ENCODE measurements at places on chromosomes 1 and 21. TPM values are rescaled to one million over a fixed set of nuclear protein-coding genes. Genes with fewer than 3 reads are reported as not detected.

DNA sequence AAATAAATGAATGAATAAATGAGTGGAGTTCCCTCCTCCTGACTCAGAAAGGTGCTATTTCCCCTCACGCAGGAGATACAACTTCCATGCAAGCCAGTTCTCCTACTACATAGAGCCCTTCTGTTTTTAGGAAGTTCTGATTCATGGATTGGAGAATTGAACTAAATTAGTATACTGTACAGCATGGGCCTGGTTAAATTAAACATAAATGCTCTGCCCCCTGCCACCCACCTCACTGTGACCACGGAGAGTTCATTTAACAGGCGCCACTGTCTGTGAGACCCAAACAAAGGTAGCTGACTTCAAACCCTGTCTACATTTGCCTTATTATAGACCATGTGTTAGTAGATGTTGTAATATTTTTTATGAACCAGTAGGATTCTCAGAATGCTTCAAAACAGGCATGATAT lies 9.1 kb upstream of the IRF2BP2 start:
- peaks cover 15% of the 10 kb centered on the region for H3K4me1 ChIP-seq
- no peaks in the 10 kb centered on the region for H3K27me3 ChIP-seq
- H3K4me3 ChIP-seq: no peak overlapping the region
- H3K36me3 ChIP-seq: no peaks in the 10 kb centered on the region
- no peak overlapping the region for H3K27ac ChIP-seq

DNA sequence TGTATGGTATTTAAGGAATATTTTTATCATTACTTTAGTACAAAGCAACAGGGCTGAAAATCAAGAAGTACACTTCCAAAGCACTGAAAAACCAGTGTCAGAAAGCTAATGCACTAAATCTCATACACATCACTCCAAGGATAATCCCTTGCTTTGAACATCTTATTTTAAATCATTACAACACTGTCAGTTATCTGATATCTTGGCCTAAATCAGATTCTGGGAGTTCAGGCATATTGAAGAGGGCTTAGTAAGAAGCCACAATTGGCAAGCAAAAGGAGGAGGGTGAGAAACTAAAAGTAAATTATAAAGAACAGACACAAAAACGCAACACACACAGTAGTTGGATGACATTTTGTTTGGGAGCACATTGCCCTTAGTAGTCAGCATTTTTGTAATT lies 448.4 kb downstream of the PCP4 start:
- no peak overlapping the region for H3K4me3 ChIP-seq
- no peak for DNase-seq
- H3K4me1 ChIP-seq: no peaks in the 10 kb centered on the region
- no peak overlapping the region for H3K27ac ChIP-seq
- no peaks in the 10 kb centered on the region for H3K36me3 ChIP-seq
- H3K27me3 ChIP-seq: no peaks in the 10 kb centered on the region

The CYB5RL gene
- total RNA-seq: 10.8 TPM

DNA sequence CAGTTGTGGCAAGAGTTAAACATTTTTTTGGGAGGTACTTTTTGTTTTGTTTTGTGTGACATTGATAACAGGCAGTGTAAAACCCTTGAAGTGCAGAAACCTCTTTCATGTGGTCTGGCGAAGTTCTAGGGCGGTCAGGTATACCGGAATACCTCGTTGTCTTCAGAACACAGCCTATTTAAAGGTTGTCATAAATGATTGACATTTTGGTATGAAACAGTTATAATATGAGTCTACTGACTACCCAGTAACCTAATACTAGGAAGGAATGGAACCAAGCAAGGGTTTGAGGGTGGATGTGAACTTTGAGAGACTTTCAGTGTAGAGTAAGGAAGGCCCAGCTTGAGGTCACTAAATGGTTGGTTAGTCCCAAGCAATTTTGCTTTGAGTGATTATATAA lies 40.5 kb downstream of the PATJ start:
- H3K27me3 ChIP-seq: no peaks in the 10 kb centered on the region
- peaks cover 31% of the 10 kb centered on the region for H3K36me3 ChIP-seq
- peaks cover 51% of the 10 kb centered on the region for H3K4me1 ChIP-seq

DNA sequence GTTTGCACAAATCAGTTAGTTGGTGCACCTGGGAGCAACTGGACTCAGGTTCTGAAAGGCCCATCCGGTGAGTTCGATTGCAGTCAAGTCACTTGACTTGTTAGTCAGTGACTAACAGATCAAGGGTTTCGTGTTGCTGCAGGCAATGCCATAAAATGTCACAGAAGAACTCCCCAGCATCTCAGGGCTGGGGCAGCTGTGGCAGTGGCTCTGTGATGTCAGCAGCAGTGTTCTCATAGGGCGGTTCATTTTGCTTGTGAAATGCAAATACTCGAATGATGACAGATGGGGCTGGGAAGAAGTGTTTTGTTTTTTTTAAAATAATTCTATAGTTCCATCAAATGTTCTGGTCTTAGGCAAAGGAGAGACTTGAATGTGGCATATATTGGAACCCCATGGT lies 287.8 kb downstream of the LMX1A start:
- H3K4me3 ChIP-seq: no peak overlapping the region
- H3K36me3 ChIP-seq: no peaks in the 10 kb centered on the region

DNA sequence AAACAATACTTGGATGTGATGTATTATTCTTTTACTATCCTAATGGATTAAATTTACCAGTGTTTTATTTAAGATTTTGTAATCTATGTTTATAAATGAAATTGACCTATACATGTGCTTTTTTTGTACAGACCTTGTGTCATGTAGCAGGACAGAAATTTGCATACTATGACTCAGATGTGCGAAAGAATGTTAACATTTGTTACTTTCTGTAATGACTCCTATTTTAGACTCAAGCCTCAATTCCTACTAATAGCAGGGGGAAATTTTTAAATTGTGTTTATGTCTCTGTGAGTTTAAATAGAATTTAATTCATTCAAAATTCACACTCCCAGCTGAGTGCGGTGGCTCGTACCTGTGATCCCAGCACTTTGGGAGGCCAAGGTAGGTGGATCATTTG lies 21.8 kb upstream of the RIMKLA start:
- no peak overlapping the region for H3K4me3 ChIP-seq
- no peak overlapping the region for H3K27ac ChIP-seq
- no peaks in the 10 kb centered on the region for H3K4me1 ChIP-seq
- no peaks in the 10 kb centered on the region for H3K36me3 ChIP-seq
- DNase-seq: no peak

DNA sequence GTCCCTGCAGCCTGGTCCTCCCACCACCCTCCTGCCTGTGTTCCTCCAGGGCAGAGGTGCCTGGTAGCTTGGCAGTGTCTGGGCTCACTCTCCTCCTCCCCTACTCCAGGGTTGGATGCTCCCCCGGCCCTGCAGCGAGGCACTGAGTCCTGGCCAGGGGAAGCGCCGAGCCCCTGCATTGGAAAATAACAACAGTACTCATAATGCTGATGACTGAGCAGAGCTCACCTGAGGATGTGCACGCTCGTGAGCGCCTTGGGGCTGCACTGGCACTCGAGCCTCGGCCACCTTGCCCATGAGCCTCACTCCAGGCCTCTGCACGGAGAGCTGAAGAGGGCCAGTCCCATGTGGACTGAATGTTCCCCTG lies 6.0 kb upstream of the ACTRT2 start:
- no peak overlapping the region for H3K4me3 ChIP-seq
- H3K27ac ChIP-seq: no peak overlapping the region
- DNase-seq: no peak

The PRELP gene
- total RNA-seq: not detected

Data from activated CD4-positive, alpha-beta T cell treated with anti-CD3 and anti-CD28 coated beads, Interleukin-2, amount 10 ng/mL, durations not matched to agents 7 days and 5 days (primary cell).